ENCODE measurements at places on chromosomes 1 and 21.

DNA sequence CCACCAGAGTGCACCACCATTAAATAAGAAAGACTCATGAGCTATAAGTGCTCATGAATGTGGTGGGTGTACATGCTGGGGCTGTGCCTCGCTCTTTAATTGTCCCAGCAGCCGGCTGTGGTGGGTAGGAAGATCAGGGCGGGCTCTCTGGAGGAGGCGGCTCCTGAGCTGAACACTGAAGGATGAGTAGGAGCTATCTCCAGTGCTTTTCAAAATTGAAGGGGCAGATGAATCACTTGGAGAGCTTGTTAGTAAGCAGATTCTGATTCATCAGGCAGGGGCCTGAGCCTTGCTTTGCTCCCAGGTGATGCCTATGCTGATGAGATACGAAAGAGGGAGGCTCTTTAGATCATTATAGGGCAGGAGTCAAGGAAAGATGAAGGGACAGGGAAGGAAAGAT is 54.1 kb downstream of the ETS2 start:
- DNase-seq = no peak

DNA sequence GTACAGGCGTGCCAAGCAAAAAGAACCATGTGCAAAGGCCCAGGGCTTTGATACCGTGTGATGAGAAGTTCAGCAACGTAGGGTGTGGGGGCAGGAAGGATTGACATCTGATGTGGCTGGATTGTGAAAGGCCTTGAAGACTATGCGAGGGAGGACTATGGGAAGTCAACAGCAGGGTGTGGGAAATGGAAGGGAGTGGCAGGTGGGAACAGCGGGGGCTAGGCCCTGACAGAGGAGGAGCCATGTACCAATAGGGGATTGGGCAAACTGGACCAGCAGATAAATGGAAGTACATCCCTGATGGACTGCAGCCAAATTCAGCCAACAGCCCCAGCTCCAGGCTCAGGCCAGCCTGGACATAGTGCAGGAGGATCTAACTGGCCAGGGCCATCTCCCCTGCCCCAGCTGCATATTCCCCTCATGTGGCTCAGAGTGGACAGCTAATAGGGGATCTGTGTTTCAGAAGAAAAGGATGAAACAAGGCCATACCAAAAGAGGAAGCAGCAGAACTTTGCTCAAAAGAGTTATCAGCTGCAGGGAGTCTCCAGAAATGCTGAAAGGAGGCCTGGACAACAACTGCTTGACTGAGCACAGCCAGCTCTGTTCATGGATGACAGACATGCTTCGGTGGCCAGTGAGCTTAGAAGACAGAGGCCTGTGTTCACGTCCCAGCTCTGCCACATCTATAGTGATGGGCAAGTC is 140.2 kb upstream of the SGIP1 start:
- DNase-seq = no peak

DNA sequence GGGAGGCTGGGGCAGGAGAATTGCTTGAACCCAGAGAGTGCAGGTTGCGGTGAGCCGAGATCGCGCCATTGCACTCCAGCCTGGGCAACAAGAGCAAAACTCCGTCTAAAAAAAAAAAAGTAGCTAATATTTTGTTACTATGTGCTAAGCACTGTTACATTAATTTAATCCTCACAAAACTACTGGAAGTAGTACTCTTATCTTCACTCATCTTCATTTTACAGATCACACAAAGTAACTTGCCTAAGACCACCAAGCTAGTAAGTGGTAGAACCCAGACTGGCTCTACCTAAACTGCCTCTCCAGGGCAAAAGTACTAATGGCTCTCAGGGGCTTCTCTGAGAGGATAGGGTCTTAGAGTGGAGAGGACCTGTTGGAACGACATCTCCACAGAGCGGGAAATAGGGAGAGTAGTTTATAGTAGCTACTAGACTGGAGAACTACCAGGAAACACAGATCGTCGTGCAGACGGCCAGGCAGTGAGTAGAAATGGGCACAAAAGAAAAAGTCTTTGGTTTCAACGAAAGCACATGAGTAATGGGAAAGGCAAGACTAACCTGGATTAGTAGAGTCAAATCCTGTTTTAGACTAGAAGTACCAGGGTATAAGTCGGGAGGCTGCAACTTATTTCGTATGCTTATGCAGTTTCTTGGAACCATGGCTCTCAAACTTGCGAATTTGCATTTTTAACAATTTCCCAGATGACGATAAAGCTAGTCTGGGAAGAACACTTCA is 1.4 kb downstream of the CLCC1 start:
- DNase-seq = no peak

DNA sequence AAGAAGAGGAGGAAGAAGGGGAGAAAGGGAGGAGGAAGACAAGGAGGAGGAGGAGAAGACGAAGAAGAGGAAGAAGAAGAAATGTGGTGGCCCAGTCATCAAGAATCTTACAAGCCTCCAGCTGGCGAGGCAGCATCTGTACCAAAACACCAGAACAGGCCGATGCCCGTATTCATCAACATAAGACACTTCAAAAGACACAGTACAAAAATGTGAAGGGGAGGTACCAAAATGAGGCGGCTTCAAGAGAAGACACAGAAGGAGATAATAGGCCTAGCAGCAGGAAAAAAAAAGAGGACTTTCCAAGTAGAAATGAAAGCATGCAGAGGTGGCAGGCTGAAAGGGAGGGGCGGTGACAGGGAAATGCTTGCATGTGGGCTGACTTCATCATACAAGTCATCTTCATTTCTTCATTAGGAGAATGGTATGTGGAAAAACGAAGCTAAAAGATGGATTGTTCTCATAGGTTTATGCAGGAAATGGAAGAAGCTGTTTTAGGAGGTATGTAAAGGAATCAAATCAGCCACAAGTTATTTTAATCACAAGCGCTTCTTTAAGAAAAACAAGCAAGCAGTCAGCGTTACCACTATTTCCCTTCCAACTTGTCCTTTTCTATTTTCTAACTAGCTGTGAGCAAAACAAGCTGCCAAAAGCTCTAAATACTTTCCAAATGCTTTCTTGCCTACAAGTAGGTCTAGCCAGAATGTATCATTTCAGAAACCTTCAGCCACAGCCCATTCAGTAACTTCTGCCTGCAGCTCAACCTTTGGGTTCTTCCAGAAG is 192.3 kb downstream of the SLC45A1 start:
- no peak for DNase-seq

- no peak for DNase-seq
These were observed 96.6 kb downstream of the LMX1A start for GRCh38 chr1:165259706-165260428.

GRCh38 chr1:54597455-54598030 is 25.8 kb downstream of the FAM151A start:
- DNase-seq = no peak

GRCh38 chr1:48939042-48939441 is 162.4 kb upstream of the BEND5 start:
- no peak for DNase-seq

- no peak for DNase-seq
These were observed 438.7 kb downstream of the PRDM2 start for GRCh38 chr1:14138687-14139086.

DNA sequence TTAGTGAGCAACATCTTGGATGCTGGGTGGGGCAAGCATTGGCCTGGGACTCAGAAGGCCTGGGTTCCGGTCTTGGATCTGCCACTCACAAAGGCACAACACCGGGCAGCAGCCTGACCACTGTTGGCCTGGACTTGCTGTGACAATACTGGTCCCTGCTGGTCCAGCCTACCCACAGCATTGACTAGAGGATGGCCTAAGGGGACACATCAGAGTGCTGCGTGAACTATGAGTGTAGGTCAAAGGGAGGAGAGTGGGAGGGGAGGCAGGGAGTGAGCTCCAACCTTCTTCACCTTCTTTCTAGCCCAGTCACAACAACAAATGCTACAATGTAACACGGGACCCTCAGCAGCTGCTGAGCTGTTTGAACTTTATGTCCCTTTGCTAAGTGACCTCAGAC is 31.1 kb downstream of the TMEM50A start:
- no peak for DNase-seq

- DNase-seq = no peak
These were observed 242.6 kb downstream of the PTPRU start for GRCh38 chr1:29478879-29479278.

DNA sequence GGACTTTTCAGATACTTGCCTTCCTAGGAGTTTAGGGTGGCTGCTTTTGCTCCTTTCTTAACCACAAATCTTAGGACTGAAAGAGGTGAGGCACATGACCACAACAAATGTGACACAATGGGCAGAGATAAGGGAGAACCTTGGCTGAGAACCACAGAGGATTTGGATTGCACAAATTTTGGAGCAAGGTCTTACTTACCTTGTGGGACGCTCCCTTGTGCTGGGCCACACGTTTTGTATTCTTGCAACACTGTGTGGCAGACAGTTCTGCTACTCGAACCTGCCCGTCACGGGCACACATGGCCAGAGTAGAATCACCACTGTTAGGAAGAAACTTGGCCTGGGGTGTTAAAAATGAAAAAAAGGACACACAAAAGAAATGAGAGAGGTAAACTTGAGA is 23.9 kb downstream of the DCAF8 start:
- no peak for DNase-seq

- no peak for DNase-seq
These were observed 119.5 kb downstream of the PCBP3 start for GRCh38 chr21:45763074-45763473.

DNA sequence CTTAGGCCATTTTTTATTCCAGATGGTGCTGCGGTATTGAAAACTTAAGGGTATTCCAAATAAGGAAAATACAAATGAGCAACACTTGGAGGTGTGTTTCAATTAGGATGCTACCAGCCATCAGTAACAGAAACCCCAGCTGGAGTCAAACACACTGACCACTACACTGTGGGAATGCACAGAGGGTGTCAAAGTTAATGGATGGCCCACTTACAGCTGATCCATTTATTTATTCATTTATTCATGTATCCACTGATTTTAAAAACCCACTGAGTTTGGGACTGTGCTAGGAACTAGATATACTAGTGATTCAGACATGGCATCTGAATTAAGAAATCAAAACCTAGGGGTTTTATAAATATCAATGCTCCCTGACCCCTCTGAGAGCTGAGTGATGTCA is 24.5 kb upstream of the GJA5 start:
- no peak for DNase-seq

DNA sequence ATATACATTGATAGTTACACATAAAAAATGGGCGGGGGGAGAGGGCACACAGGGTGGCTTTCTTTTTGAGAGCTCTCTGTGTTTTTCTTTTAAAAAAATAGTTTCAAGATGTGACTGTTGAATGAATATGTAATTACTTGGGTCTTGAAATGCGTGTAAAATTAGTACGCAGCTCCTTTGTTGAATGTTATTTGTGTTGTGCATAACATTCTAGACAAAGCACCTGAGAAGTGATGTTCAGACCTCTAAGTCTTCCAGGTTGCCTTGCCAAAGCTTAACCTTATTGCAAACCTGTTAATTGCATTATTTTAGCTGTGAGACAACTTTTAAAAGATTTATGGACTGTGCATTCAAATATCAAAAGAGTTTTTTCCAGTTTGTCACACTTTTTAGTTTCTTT is 5.4 kb downstream of the PBX1 start:
- no peak for DNase-seq

DNA sequence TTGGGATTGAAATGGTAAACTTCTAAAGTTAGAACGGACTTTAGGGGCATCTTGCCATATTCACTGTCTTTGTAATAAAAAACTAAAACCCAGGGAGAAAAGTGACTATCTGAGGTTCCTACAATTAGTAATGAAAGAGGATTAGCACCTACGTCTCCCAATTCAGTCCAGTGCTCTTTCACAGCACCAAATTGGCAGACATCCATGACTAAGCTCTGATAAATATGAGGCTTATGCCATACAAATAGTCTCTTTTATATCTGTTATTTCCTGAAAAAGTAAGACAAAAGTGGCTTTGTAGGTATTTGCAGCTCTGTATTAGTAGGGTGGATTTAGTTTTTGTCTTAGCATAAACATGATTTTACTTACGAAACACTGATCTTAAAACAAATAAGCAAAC is 315.0 kb upstream of the NRIP1 start:
- no peak for DNase-seq

DNA sequence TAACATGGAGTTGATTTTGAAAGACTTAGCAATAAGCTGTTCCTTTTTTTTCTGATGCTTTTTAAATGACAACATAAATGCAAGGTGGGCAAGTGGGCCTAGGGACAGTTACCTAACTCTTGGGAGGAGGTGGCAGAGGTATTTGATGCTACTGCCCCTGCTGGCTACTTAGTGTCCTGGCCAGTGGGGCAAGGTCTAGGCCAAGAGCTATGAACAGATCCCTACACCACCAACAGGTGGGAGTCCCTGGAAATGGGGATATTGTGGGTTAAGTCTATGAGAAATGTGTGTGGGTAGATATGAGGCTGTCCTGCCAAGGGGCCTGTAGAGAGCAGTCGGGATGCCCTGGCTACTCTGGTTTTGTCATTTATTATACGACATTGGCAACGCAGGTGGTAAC is 31.3 kb upstream of the B3GALT5 start:
- no peak for DNase-seq

- no peak for DNase-seq
These were observed 74.0 kb downstream of the ZC3H11B start for GRCh38 chr1:219538886-219539285.

DNA sequence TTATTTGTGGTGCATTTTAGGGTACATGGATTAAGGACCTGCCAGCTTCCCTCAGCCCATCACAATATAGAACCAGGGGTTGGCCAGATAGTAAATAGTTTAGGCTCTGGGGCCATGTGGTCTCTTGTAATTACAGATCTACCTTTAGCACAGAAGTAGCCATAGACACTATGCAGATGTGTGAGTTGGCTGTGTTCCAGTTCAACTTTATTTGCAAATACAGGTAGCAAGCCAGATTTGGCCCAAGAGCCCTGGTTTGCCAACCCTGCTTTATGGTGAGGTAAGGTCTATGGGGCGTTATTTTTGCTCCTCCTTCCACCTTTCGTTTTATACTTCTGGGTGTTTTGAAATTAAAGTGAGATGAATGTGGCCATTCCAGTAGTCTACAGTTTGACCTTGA is 48.7 kb downstream of the MRPS6 start:
- no peak for DNase-seq

DNA sequence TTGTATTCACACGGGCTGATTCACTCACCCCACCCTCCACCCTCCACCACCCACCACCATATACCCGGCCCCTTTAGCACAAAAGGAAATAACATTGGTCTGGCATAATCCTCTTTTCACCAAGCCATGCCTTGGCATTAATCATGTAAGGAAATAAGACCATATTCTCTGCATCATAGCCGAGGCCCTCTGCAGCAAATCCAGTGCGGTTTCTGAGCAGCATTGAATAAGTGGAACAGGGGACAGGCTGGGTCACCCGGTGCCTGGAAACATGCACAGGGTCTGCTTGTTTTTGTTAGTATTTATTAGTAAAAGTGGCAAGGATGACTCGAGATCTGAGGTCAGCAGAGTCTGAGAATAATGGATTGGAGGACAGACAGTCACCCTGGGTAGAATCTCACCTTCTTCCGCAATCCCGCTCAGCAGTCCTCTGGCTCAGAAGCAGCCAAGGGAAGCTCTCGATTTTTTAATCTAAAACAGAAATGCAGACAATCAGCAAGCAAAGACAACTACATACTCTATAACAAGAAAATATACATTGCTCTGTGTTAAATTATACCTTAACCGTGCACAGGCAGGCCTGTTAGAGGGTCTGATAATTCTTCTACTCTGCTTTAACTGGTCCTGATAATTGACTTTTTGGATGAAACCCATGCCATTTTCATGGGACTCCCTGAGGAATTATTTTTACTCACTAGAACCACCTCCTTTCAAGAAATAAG is 52.4 kb upstream of the CDC42BPA start:
- DNase-seq = no peak

GRCh38 chr21:34715518-34715917 is 46.7 kb downstream of the CLIC6 start:
- no peak for DNase-seq

Measured in stimulated activated CD8-positive, alpha-beta memory T cell treated with anti-CD3 and anti-CD28 coated beads, Interleukin-15, amount 100 ng/mL, for 48 hours (primary cell).